ENCODE measurements at places on chromosomes 2 and 18.

DNA sequence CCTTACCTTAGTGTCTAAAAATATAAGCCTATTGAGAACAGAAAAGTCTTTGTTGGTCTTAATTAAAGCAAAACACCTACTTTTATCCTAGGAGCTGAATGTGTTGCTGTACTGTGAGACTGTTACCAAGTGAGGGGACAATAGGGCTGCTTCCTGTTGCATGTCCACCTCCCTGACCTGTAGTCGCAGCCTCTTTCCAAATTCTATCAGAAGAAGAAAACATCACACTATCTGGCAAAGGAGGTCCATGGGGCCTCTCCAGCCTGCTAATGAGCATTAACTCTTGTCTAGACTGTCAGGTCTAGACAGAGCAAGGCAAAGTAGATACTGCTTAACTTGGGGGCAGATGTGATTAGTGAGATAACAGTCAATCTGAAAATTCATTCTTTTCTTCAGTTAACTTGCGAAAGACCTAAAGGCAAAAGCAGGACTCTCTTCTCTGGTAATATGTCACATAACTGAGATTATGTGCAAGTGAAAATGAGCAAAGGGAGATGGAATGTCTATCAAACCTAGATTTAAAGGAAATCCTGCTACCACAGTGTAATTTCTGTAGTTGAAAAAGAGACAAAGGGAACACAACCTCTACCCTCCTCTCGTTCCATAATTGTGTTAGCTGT lies 66.9 kb downstream of the CDH20 start:
- no peak for DNase-seq

- no peak for DNase-seq
These were observed 63.4 kb upstream of the GPC1 start for GRCh38 chr2:240372101-240372500.

DNA sequence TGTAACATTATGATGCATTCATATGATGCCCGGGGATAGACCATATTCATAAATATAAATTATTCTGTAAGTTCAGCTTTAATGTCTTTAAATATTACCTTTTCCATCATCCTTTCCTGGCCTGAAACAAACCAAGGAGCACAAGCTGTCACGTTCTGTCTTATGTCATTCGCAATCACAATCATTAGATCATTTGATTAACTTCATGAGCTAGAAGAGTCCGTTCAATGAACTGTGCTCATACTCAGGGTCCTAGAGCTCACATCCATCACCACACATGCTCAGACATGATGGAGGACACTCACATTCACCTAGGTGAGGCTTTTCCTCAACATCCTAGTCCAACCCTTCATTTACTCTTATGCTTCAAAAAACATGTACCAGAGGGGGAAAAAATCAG lies 599.0 kb upstream of the ID2 start:
- no peak for DNase-seq

- DNase-seq: no peak
These were observed 186.0 kb downstream of the PLCL1 start for GRCh38 chr2:197990356-197990755.

- no peak for DNase-seq
These were observed 310.7 kb downstream of the DPP10 start for GRCh38 chr2:114753145-114753544.

DNA sequence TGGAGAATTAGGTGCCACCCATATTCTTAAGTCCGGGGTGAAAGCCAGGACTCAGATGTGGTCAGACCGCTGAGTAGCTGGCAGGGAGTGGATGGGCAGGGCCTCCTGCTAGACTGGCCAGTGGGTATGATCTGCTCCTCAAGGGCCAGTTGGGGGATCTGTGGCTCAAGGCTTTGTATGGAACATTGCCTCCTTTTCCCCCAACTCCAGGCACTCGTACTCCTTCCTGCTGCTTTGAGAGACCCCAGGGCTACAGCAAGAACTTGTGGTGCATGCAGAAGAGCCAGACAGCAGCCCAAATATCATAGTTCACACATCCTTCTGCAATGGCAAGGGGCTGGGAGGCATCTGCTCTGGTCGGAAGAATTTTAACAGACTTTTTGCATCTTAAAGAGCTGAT lies 61.7 kb downstream of the PDCL3 start:
- DNase-seq: no peak

GRCh38 chr2:98448441-98449145 lies 3.9 kb downstream of the INPP4A start:
- DNase-seq: no peak

- no peak for DNase-seq
These were observed 31.5 kb downstream of the REEP1 start for GRCh38 chr2:86305915-86306254.

DNA sequence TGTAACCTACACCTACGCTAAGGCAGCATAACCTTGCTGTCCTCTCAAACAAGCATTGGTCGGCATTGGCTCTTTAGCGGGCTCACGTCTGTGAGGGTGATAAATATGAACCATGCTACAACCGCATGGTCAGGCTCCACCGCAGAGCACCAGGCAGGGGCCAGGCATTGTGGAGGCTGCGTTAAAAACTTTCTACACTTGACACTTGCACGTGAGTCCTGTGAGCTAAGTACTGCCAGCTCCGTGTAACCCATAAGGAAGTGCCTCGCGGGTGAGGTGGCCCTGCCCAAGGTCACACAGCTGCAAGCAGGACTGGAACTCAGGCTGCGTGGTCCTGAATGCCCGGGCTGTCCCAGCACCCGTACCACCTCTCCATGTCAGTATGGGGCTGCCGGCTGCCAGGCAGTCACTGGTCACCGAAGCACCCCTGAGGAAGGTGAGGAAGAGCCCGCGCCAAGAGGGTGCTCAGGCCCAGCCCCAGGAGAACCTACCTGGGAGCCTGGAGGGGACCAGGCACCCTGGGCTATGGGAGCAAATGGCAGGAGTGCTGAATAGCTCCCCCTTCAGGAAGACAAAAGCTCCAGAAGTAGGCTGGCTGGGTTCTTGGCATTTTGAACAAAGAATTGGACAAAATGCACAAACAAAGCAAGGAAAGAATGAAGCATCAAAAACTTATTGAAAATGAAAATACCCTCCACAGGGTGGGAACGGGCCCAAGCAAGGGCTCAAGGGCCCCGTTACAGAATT lies 271.1 kb upstream of the RAB6C start:
- no peak for DNase-seq

DNA sequence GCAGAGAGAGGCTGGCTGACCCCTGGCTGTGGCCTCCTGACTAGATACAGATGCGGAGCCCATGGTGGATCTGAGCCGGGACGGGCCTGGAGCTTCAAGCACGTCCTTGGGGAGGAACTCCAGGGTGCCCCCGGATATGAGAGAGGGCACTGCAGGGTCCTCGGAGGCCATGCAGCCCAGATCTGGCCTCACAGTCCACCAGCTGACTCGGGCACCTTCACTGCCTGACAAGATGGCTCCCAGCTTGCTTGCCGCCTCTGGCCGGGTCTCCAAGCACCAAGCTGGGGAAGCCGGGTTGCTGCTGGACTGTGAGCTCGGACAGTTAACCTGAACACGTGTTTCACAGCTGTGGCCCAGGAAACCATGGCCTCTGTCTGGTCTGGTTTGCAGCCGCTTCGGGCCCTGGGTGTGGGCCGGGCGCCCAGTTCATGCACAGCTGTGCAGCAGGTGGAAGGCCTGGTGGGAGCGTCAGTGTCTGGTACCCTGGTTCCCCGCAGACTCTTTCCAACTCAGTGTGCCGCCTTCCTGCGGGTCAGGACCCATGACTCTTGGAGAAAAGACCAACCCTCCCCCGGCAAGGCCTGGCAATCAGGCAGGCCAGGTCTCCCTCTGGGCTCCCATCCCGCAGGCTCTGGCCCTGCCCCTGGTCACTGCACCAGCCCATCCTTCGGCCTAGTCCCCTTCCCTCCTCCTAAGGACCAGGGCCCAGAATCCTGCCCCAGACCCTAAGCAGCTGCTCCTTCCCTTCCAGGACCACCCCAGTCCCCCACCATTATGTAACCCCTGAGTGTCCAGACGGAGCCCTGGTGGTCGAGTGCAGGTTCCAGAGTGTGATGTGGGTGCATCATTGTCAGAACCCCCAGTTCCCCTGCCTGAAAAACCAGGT lies 74.6 kb upstream of the OTOS start:
- DNase-seq: no peak

- no peak for DNase-seq
These were observed 111.3 kb upstream of the TCF4 start for GRCh38 chr18:55699233-55699765.

Measured in SHP77 treated with DMSO at 0.1 percent for 48 hours (cell line).